ENCODE measurements at places on chromosomes 1 and 21.

- DNase-seq = no peak
Observed at GRCh38 chr1:3457910-3458883, 3.7 kb downstream of the ARHGEF16 start.

- DNase-seq = no peak
Observed at GRCh38 chr1:85847356-85847755, 139.1 kb upstream of the ZNHIT6 start.

DNA sequence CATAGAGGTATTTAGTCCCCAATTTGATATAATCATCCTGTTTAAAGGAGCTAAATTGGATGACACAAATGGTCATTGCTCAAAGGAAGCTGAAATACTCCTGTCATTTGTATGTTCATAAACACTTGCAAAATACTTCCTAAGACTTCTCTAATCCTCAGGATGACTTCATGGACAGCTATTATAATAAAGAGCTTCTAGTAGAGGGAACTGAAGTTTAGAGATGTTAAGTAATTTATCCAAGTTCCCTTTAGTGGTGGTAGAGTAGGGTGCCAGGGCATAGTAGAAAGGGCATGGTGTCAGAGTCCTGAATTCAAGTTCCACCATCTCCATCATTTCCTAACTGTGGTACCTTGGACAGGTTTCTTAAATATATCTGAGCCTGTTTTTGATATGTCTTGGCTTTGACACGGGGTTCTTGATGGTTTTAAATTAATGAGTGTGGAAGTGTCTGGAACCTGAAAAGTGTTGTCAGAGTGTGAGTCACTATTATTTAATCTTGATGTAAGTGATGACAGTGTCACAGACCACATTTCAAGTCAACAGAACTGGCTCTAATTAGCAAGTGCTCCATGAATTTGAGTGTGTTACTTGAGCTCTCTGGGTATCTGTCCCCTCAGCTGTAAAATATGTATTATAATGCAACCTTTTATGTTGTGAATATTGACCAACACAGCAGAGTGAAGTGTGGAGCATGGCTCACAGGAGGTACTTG is 12.1 kb upstream of the GBP6 start:
- DNase-seq = no peak

DNA sequence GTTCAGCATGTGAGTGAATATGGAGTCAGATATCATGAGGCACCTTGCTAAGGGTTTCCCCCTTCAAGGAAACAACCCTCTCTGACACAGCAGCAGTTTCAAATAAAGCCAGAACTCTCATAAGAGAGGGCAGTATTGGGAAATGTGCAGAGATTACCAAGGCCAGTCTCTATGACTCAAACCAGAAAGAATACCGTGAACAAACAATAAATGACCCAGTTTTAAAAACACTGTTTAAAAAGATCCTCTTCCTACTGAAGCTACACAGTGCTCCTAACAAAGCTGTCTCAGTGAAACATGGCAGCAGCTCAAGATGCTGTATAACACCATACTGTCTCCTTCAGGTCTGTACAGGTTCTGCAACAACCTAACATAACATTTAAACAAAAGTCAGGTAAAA is 102.6 kb downstream of the KIAA0319L start:
- DNase-seq = no peak

DNA sequence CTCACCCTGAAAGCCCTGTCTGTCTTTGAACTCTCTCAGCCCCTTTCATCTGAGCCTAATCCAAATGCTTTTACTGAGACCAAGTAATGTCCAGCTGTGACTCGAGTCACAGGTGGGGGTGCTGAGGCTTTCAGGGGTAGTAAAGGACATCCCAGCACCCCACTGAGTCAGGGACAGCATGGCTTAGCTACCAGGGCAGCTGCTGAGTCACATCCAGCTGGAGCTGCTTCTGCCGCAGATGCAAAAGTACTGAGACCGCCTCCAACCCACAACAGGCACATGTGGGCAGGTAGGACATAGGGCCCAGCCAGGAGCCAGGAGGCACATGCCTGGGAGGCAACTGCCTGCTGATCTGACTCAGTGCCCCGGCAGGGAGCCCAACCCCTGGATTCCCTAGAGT is 6.7 kb upstream of the VSIG8 start:
- no peak for DNase-seq

GRCh38 chr1:95086949-95087533 is 14.3 kb upstream of the ALG14 start:
- peak; percentile 54 for DNase-seq

DNA sequence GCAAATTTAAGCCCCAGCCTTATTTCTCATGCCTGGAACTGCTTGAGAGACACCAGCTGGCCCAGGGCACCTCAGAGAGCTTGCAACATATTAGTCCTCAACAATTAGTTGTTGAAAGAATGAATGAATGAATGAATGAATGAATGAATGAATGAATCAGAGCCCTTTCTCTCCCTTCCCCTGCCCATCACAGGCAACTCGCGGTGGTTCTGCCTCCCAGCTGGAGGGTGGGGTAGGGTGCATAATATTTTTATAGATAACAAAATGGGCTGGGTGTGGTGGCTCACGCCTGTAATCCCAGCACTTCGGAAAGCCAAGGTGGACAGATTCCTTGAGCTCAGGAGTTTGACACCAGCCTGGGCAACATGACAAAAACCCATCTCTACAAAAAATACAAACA is 110.1 kb downstream of the CCDC185 start:
- no peak for DNase-seq

GRCh38 chr1:65317866-65318653 is 8.7 kb downstream of the DNAJC6 start:
- no peak for DNase-seq

DNA sequence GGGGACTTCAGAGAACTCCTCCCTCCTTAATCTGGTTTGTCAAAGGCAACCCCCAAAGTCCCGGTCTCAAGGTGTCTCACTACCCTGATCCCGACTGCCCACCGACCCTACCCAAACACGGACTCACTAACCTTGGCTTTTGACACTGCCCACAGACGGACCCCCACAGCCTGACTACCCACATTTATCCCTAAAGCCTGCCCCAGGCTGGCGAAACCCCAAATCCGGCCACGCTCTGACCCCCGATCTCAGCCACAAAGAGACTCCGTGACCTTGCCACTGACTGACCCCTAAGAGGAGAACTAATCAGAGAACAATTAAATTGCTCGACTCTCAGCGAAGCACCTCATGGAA is 5.2 kb downstream of the ID3 start:
- DNase-seq = no peak

DNA sequence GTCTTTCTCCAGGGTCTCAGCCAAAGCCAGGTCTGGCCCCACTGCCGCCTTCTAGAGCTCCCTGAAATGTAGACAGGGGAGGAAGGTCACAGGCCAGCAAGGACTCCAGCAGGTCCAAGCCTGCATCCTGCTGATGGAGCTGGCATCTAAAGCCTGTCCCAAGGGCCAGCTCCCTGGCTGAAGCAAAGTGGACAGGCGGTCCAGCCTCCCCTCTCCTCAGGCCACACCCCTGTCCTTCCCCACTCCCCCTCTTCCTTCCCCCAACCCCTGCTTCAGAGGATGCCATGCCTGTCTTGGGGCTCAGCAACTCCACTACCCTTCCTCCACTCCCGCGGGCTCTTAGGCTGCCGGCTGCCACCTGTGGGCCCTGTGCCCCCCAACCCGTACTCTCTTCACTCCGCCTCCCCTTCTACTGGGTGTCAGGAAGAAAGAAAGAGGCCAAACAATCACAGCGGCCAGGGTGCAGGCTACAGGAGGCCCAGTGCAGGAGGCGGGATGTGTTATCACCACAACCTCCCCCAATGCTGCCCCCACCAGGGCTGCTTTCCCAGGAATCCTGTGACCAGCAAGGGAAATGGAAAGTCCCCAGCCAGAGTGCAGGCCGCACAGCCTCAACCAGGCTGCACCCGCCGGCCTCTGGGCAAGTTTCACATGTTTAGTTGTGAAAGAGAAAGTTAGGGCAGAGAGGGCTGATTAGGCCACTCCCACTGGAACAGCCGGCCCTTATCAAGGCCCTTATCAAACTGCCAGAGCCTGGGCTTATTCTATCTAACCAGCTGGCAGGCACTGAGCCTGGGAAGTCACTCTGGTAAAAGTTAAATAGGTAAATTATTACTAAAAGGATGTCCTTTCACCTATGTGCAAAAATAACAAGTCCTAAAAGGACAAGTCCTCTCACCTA is 34.1 kb downstream of the ACOT7 start:
- peak; percentile 35 for DNase-seq

GRCh38 chr1:161160671-161161145 is 1.4 kb downstream of the USP21 start:
- no peak for DNase-seq
